ENCODE measurements at places on chromosomes 2 and 18. TPM values are rescaled to one million over a fixed set of nuclear protein-coding genes. Genes with fewer than 3 reads are reported as not detected.

Gene GAREM2
- total RNA-seq: 7.3 TPM

Gene MALL
- not detected for total RNA-seq

Gene ADNP2
- total RNA-seq: 61.0 TPM

Gene CPLX4
- total RNA-seq: not detected

Gene CXCR1
- 0.08 TPM for total RNA-seq

Gene GAL3ST2
- total RNA-seq: 1.9 TPM

Gene IMPA2
- 2.5 TPM for total RNA-seq

Gene WNT10A
- 4.8 TPM for total RNA-seq

Gene SPATA3
- total RNA-seq: not detected

Gene C2orf72
- total RNA-seq: not detected

Gene SERPINB10
- total RNA-seq: not detected

Gene ITPRIPL1
- total RNA-seq: 5.7 TPM

DNA sequence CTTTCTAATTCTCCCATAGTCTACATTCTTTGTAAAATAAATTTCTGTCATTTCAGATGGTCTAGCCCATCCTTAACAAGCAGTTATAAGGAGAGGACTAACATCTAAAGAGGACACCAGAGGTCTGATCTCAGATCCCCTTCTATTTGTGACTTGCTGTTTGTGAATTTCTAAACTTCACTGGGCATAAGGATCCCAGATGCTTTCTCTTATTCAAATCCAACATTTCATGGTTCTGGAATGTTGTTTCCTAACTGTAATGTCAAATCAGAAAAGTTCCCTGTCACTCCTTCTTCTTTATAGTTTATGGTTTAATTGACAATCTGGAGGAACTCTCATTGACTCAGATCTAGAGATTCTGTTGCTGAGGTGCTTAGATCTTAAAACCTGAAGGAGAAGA lies 430.2 kb downstream of the MEIS1 start:
- DNase-seq: no peak
- H3K4me3 ChIP-seq: no peak overlapping the region
- H3K27ac ChIP-seq: no peak overlapping the region
- no peaks in the 10 kb centered on the region for H3K4me1 ChIP-seq

DNA sequence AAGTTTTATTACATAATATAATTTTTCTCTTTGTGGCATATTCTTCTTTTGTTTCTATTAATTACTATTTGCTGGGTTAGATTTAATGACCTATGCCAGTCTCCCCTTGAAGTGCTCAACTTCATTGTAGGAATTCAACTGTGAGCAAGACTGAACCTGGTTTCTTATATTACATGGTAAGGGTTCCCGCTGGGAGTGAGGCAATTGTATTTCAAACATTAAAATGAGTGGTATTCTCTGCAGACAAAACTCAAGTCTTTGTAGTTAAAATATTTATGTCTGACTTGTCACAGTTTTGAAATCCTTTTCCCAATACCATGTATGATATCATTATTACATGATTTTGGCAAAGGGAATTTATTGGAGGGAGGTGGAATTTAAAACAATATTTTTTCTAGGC lies 278.7 kb downstream of the GULP1 start:
- no peaks in the 10 kb centered on the region for H3K27me3 ChIP-seq
- H3K4me3 ChIP-seq: no peak overlapping the region
- H3K36me3 ChIP-seq: no peaks in the 10 kb centered on the region
- no peak for DNase-seq

DNA sequence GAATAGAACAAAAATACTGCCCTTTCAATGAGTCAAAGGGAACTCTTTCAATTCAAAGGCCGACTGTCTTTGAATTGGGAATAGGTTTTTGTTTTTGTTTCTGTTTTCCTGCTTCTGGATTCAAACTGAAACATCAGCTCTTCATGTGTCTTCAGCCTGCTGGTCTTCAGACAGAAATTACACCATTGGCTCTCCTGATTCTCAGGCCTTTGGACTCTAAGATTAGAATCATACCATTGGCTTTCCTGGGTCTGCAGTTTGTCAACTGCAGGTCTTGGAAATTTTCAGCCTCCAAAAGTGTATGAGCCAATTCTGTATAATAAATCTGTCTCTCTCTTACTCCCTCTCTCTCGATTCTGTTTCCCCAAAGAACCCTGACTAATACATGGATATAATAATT lies 31.1 kb downstream of the CTLA4 start:
- H3K4me3 ChIP-seq: no peak overlapping the region
- no peaks in the 10 kb centered on the region for H3K36me3 ChIP-seq
- no peaks in the 10 kb centered on the region for H3K27me3 ChIP-seq
- no peak for DNase-seq

- peaks cover 17% of the 10 kb centered on the region for H3K4me1 ChIP-seq
- no peaks in the 10 kb centered on the region for H3K36me3 ChIP-seq
- no peaks in the 10 kb centered on the region for H3K27me3 ChIP-seq
- no peak overlapping the region for H3K4me3 ChIP-seq
- DNase-seq: no peak
- H3K27ac ChIP-seq: no peak overlapping the region
These were observed 245.3 kb downstream of the BABAM2 start for GRCh38 chr2:28135799-28136198.

DNA sequence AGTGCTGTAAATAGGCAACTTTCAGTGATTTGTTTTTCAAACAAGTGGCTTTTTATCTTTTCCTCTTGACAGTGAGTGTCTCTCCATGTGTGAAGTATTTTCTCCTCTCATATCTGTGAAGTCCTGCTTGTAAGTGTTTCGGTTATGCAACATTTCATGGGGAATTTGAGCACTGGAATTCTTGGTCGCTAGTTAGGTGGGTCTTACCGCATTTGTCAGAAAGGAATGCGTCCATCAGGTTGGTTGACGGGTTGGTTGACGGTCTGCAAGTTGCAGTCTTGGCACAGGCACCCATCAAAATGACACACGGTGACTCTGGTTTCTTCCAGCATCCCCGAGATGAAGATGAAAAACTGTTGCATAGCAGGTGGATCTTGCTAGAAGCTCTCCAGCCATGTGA lies 109.8 kb downstream of the AGAP1 start:
- H3K4me3 ChIP-seq: no peak overlapping the region
- H3K27me3 ChIP-seq: no peaks in the 10 kb centered on the region
- no peak for DNase-seq
- H3K36me3 ChIP-seq: no peaks in the 10 kb centered on the region

DNA sequence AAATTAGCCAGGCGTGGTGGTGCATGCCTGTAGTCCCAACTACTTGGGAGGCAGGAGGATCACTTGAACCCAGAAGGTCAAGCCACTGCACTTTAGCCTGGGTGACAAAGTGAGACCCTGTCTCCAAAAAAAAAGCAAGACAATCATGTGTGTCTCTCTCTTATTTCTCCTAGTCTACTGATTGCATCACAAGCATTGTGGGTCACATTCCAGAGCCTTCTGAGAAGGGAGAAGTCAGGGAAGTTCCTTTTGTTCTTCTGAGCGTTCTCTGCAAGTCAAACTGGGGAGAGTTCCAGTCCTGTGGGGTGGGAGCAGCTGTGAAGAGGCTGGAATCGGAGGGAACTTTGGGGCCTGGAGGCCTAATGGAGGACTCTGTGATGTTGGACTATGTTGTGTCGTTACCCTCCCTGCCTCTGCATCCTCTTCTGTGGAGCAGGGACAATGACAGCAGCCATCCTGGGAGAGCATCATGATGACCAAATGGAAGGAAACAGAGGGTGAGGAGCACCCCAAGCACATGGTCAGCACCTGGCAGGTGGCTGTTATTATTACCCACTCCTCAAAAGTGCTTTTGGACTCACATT lies 115.4 kb downstream of the MRO start:
- H3K27ac ChIP-seq: no peak overlapping the region
- DNase-seq: no peak

DNA sequence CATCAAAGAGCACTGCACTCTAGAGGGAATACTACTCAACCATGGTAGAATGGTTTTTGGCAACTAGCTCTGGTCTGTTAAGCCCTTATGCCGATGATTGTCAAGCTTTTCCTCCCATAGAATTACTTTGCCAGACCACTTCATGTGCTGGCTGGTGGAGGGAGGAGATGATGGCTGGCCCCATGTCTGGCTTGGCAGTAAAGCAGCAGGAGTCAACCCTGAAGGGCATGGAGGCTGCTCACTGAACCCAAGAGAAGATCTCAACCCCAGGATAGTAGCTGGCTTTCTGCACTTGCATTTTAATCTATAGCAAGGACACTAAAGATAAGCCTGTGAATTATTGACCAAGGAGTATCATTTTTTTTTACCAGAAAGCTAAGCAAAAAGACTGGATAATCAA lies 309.9 kb downstream of the PIEZO2 start:
- no peaks in the 10 kb centered on the region for H3K4me1 ChIP-seq
- no peaks in the 10 kb centered on the region for H3K27me3 ChIP-seq
- no peak overlapping the region for H3K4me3 ChIP-seq
- DNase-seq: no peak
- no peak overlapping the region for H3K27ac ChIP-seq
- no peaks in the 10 kb centered on the region for H3K36me3 ChIP-seq

DNA sequence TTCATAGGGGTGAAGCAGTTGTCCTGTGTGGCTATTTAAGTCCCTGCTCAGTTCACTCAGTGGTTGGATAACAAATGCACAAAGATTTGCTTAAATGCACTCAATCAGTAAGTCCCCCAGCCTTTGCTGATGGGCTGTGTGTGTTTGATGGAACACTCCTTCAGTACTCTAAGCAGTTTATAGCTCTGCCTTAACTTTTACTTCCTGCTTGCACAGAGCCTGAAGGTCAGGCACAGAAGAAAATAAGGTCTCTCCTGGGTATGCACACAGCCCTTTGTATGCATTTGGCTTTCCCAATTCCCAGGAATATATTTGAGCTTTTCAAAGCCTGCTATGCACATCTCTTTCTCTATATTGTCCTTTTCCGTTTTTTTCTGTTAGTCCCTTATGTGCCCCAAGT lies 208.7 kb upstream of the STK17B start:
- no peak overlapping the region for H3K27ac ChIP-seq
- H3K4me3 ChIP-seq: no peak overlapping the region
- DNase-seq: no peak
- H3K27me3 ChIP-seq: peaks cover 4% of the 10 kb centered on the region
- H3K4me1 ChIP-seq: no peaks in the 10 kb centered on the region
- no peaks in the 10 kb centered on the region for H3K36me3 ChIP-seq

GRCh38 chr18:154151-154550 lies 4.2 kb upstream of the USP14 start:
- peaks cover 4% of the 10 kb centered on the region for H3K4me1 ChIP-seq
- no peak overlapping the region for H3K4me3 ChIP-seq
- no peak for DNase-seq
- no peaks in the 10 kb centered on the region for H3K36me3 ChIP-seq
- H3K27ac ChIP-seq: no peak overlapping the region

GRCh38 chr2:2581331-2582159 lies 250.5 kb upstream of the MYT1L start:
- H3K27me3 ChIP-seq: no peaks in the 10 kb centered on the region
- no peak overlapping the region for H3K4me3 ChIP-seq
- no peaks in the 10 kb centered on the region for H3K36me3 ChIP-seq
- H3K27ac ChIP-seq: no peak overlapping the region
- no peak for DNase-seq
- no peaks in the 10 kb centered on the region for H3K4me1 ChIP-seq

- H3K27ac ChIP-seq: no peak overlapping the region
- no peak for DNase-seq
- no peak overlapping the region for H3K4me3 ChIP-seq
- peaks cover 21% of the 10 kb centered on the region for H3K36me3 ChIP-seq
- no peaks in the 10 kb centered on the region for H3K4me1 ChIP-seq
These were observed 89.5 kb downstream of the STK39 start for GRCh38 chr2:168157926-168158325.

GRCh38 chr2:102100371-102101096 lies 42.0 kb upstream of the IL1R1 start:
- no peaks in the 10 kb centered on the region for H3K36me3 ChIP-seq
- no peak for DNase-seq
- peaks cover 9% of the 10 kb centered on the region for H3K4me1 ChIP-seq

DNA sequence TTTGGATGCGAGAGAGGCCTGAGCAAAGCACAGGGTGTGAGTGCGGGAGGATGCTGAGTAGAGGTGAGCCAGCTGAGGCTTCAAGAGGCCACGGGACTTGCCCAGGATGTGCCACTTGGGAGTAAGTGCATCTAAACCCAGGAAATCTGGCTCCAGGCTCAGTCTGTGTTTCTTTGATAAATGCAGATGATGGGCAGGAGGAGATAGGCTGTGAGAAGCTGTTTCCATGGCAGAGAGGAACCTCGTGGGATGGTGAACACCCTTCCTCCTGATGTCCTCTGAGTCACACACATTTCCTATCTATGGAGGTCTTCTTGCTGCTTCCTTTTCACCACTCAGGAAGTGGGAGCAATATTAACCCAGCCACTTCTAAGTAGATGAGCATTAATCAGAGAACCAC lies 38.4 kb upstream of the CELF4 start:
- H3K27ac ChIP-seq: no peak overlapping the region
- no peaks in the 10 kb centered on the region for H3K36me3 ChIP-seq
- DNase-seq: no peak
- no peak overlapping the region for H3K4me3 ChIP-seq
- H3K4me1 ChIP-seq: no peaks in the 10 kb centered on the region

GRCh38 chr2:97703741-97704140 lies 9.6 kb upstream of the ZAP70 start:
- H3K27ac ChIP-seq: no peak overlapping the region
- H3K4me1 ChIP-seq: no peaks in the 10 kb centered on the region
- H3K27me3 ChIP-seq: no peaks in the 10 kb centered on the region
- no peak for DNase-seq
- no peaks in the 10 kb centered on the region for H3K36me3 ChIP-seq

DNA sequence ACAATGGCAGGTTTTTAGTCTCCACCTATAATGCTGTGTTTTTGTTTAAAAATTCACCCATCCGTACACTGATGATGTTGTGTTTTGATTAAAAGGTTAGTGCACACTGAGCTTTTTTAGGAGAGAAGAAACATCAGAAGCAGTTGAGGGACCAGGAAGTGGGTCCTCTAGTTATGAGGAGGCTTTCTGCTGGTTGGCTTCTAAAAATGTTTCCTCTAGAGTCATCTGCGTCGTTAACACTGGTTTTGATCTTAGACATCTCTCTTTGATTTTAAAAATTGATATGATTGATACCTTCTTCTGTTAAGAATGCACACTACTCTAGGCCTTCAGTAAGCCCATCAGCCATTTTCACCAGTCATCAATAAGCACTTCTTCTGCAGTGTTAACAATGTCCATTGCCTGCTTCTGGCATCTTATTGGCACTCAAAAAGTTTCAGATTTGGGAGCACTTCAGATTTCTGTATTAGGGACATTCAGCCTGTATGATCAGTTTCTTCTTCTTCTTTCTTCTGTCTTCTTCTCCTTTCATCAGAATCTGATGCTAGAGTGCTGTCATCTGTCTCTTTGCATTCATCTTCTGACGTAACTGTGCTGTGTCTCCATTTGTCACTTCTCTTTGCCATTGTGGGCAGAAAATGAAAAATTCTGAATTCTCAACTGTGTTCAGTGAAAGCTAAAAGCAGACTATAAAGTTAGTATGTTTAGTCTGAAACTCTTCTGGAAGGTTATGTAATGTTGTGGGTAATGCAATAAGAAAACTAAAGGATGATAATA lies 56.3 kb downstream of the PHLPP1 start:
- H3K4me3 ChIP-seq: no peak overlapping the region
- no peaks in the 10 kb centered on the region for H3K4me1 ChIP-seq
- no peak overlapping the region for H3K27ac ChIP-seq
- no peaks in the 10 kb centered on the region for H3K36me3 ChIP-seq
- no peaks in the 10 kb centered on the region for H3K27me3 ChIP-seq
- no peak for DNase-seq
